ENCODE measurements at places on chromosomes 1 and 21.

- DNase-seq: peak; percentile 41
These were observed 665 bp downstream of the EFHD2 start for GRCh38 chr1:15410223-15410883.

DNA sequence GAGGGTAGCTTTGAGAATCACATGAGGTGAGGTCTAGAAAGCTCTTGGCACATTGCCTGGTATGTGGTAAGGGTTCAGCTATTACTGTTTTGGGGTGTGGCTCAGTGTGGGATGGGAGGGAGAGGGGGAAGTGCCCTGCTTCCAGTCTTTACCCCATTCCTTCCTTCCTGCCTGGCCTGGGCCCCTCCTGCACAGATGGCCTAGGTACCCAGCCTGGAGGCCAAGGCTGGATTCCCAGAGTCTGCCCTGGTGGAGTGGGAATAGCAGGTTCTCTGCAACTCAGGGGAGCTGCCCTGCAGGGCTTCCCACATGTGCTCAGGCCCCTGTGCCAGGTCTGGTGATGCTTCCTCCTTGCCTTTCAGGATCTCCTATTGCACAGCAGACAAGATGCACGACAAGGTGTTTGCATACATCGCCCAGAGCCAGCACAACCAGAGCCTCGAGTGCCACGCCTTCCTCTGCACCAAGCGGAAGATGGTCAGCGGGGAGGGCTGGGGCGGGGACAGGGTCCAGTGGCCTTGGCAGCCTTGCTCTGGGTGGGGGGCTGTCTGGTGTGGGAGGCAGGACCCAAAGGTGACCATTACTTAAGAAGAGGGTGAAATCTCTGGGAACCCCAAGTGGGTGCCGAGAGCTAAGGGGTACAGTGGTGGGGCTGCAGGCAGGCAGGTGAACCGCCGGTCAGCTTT, 13.5 kb downstream of the LDLRAP1 start:
- no peak for DNase-seq

DNA sequence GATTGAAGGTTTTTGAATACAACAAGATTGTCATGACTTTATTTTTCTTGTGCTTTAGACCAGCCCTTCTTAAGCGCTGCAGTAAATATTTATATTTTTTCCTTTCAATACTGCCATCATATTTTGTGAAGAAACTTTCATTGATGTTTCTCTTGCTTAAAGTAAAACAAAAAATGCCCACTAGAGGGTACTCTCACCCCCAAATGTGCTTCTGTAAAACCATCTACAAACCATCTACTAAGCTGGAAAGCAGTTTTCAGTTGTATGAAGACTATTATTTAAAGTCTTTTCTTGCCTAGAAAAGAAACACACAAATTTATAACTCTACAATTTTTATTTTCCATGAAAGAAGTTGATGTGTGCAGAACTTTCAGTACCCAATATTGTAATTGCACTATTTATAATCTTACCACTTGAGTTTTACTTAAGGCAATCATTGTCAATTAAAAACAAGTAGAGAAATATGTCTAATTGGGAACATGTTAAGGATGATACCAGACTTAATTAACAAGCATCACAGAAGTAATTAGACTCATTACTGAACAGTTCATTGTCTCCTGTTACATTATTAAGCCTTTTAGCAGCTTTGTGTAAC, 10.7 kb downstream of the LEPR start:
- DNase-seq: no peak

DNA sequence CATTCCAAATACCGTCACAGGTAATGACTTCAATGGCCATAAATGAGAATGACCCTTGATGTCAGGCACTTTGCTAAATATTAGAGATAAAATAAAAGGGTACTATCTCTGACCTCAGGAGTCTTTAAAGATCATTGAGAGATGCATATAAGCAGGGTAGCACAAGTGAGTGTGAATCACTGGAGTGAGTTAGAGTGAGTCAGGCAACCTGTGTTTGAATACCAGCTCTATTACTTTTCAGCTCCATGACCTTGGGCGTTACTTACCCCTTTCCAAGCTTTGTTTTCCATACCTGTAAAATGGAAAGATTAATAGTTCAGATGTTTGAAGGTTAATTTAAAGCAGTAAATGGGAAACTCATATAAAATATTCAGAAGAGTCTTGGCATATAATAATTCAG, 1058.0 kb upstream of the ADGRL4 start:
- DNase-seq: no peak

DNA sequence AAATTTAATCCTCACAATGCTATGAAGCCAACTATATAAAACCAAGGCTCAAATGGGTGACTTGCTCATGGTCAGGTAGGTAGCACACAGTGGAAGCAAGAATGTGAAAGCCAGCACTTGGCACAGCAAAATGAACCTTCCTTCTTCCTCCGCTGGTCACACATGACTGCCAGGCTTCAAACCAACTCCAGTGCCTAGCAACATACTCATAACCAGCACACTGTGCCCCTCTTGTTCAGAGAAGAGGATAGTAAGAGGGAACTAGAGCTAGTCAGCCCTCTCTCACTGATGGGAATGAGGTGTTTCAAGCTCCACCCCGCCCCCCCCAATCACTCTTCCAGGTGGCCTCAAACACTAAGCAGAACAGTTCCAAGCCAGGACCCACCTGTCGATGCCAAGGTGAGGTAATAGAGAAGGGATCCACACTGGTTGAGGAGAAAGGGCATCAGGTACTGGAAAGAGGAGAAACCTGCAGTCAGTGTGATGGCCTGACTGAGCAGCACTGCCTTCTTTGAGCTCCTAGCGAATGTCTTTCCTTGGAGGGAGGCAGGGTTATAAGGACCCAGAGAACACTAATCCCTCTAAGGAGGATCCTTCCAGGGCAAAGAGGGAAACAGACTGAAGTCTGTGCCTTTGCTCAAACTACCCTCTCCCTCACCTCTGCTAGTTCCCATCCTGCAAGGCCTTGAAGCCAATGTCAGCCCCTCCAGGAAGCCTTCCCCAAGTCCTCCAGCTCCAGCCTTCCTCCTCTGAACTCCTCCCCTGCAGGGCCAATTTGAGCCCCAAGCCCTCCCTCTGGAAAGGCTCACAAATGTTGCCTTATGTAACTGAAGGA, 1.2 kb downstream of the TMEM234 start:
- DNase-seq: no peak

- DNase-seq: no peak
These were observed 24.1 kb downstream of the SLC45A3 start for GRCh38 chr1:205656236-205656635.

GRCh38 chr1:214280386-214281020, 456 bp upstream of the SMYD2 start:
- no peak for DNase-seq

DNA sequence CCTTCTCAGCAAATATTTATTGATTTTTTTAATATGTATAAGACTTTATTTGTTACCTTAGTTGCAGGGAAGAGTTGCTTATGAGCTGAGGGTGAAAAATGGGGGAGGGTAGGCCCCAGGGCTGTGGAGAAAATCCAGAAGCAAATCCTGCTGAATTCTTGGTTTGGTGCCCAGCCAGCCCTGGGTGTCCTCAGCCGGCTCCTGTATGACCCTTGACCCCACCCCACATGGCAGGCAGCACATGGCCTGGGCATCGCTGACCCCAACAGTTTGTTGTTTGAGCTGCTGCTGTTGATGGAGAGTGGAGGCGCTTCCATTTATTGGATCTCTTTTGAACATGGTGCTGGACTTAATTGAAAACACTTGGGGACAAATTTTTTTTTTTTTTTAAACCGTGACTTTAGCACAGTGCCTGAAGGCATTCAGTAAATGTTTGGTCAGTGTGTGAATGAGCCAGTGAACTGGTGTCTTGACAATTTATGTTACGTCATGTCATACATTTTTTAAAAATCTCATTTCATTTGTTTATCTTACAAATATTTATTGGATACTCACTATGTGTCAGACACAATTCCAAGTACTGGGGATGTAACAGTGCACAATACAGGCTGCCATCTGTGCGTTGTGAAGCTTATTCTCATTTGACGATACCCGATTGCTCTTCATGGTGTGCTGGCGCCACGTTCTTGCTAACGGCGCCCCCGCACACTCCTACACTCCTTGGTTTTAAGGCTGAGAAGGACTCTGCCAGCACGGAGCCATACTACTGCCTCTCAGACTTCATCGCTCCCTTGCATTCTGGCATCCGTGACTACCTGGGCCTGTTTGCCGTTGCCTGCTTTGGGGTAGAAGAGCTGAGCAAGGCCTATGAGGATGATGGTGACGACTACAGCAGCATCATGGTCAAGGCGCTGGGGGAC, 98.8 kb downstream of the MTR start:
- no peak for DNase-seq
